ENCODE measurements at places on chromosomes 12 and 14. TPM values are rescaled to one million over a fixed set of nuclear protein-coding genes. Genes with fewer than 3 reads are reported as not detected.

SELPLG gene
- 0.87 TPM for total RNA-seq

INHBE gene
- not detected for total RNA-seq

CORO1C gene
- 166 TPM for total RNA-seq

CISTR gene
- not detected for total RNA-seq

JPH4 gene
- not detected for total RNA-seq

ADAMTS20 gene
- total RNA-seq = not detected

KRT5 gene
- total RNA-seq = 0.21 TPM

OS9 gene
- 116 TPM for total RNA-seq

CLEC2D gene
- 0.24 TPM for total RNA-seq

LRIG3 gene
- 5.1 TPM for total RNA-seq

ZNF219 gene
- 31.7 TPM for total RNA-seq

USP44 gene
- 0.34 TPM for total RNA-seq

IFNG-AS1 gene
- total RNA-seq = not detected

SLC5A8 gene
- not detected for total RNA-seq

KRT72 gene
- not detected for total RNA-seq

STYK1 gene
- 0.28 TPM for total RNA-seq

P2RX2 gene
- not detected for total RNA-seq

IL23A gene
- 0.70 TPM for total RNA-seq

CYP46A1 gene
- 0.19 TPM for total RNA-seq

NTS gene
- total RNA-seq = 69.3 TPM

GALC gene
- 13.1 TPM for total RNA-seq

DBX2 gene
- total RNA-seq = not detected

GPR162 gene
- 0.42 TPM for total RNA-seq

LGR5 gene
- not detected for total RNA-seq

KRT7 gene
- total RNA-seq = 4,524 TPM

PROX2 gene
- total RNA-seq = not detected

VRTN gene
- total RNA-seq = not detected

DHH gene
- total RNA-seq = not detected

GPR68 gene
- total RNA-seq = 0.21 TPM

INSM2 gene
- not detected for total RNA-seq

AKAP5 gene
- 0.68 TPM for total RNA-seq

PSME2 gene
- 149 TPM for total RNA-seq

COQ10A gene
- total RNA-seq = 18.5 TPM

B4GALNT1 gene
- 51.6 TPM for total RNA-seq

NINJ2 gene
- 0.66 TPM for total RNA-seq

KRT71 gene
- not detected for total RNA-seq

P2RX7 gene
- not detected for total RNA-seq

IGF1 gene
- total RNA-seq = not detected

GDF3 gene
- not detected for total RNA-seq

ARHGAP9 gene
- 0.99 TPM for total RNA-seq

SERPINA3 gene
- total RNA-seq = 11.0 TPM

NPC2 gene
- 262 TPM for total RNA-seq

RNF212B gene
- not detected for total RNA-seq

TAS2R46 gene
- not detected for total RNA-seq

FAM161B gene
- total RNA-seq = 1.3 TPM

SLC10A1 gene
- total RNA-seq = not detected

RHOJ gene
- not detected for total RNA-seq

PTGDR gene
- total RNA-seq = not detected

ADAM21 gene
- not detected for total RNA-seq
